ENCODE measurements at places on chromosomes 2 and 18.

- no peak for DNase-seq
Measured at GRCh38 chr2:66872081-66872985, 437.4 kb downstream of the MEIS1 start.

GRCh38 chr2:1731963-1732768 is 12.1 kb downstream of the PXDN start:
- no peak for DNase-seq

DNA sequence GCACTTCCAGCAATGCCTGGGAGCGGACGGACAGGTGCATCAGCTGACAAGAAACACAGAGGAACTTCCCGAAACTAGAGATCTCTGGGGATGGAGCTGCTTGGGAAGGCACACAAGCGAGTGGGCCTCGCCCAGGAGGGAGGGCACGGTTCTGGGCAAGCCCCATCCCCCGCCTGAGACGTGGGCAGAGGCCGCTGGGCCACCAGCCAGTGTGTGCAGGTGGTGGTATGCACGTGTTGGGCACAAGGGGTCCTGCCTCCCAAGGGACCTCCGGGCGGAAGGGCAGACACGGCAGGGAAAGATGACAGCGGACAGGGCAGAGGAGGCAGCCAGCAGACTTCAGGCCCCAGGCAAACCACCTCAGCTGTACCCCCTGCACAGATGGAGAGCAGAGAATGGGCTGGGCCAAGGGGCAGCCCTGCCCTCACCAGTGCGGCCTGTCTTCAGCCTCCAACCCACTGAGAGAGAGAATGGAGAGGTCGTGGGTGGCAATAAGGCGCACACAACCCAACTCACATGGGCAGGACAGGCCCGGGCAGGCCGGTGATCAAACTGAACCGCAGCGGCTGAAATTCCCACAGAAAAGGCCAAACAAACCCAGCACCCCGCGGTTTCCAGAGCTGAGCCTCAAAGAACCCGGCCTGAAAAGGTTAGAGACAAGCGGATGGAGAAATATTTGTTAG is 51.2 kb downstream of the HDAC4 start:
- DNase-seq = no peak

DNA sequence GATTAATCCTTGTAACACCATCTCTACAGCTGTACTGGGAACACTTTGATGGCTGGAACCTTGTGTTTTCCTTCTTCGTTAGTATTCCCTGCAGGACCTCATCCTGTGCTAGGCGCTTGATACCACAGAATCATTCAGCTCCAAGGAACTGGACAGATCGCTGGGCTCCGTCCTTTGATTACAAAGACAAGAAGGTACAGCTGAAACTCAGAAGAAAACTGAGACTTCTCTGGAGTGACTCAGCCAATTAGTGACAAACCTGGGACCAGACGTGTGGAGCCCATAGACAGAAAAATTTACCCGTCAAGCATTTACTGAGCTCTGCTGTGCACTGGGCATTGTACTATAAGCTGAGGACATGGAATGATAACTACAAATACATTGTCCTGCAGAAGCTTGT is 67.3 kb downstream of the NCKAP5 start:
- no peak for DNase-seq

GRCh38 chr2:65885266-65885665 is 452.9 kb upstream of the SPRED2 start:
- DNase-seq = no peak

GRCh38 chr2:146068051-146068450 is 1548.1 kb upstream of the ZEB2 start:
- DNase-seq = no peak

DNA sequence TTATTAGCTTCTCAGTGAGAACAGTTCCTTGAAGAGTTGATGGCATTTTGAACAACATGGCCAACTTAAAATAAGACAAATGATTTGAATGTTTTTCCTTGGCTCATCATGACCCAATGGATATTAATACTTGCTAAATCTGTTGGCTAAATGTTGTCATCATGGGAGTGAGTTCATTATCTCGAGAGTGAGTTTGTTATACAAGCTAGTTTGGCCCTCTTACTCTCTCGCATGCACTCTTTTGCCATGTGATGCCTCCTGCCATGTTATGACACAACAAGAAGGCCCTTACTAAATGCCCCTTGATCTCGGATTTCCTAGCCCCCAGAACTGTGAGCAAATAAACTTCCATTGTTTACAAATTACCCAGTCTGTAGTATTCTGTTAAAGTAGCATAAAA is 22.9 kb upstream of the SANBR start:
- no peak for DNase-seq

- DNase-seq = no peak
Measured at GRCh38 chr2:236661061-236661761, 91.6 kb downstream of the ACKR3 start.

GRCh38 chr2:143026411-143027054 is 102.7 kb upstream of the ARHGAP15 start:
- DNase-seq = no peak
